ENCODE measurements at places on chromosomes 16 and 17.

DNA sequence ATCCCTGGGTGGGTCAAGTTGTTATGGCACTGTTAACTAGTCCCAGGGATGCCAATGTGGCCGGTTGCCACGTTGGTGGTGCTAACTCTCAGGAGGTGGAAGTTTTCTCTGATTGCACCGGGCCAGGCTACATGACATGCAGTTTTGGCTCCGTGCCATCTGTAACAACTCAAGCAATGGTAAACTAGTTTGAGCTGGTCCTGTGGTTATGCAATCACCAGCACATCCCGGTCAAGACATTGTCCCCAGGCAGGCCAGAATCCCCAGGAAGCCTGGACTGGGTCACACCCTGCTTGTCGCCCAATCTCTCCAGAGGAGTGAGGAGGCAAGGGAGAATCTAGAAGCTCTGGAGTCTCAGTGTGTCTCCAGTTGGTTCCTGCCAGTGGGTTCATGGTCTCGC is 10.1 kb upstream of the CCL17 start:
- DNase-seq, result no peak

DNA sequence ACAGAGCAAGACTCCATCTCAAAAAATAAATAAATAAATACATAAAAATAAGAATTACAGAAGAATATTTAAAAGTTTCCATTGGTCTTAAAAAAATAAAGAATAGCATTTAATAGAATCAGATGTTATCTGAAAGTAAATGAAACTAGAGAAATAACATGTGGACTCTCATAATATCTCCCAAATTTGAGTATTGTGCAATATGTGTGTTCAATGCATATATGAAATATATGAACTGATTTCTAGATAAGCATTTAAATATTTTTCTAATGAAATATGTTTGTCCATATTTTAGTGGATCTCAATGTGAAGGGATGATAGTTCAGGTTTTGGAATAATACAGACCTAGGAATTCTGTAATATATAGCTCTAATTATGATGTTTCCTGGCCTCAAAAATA is 265.9 kb upstream of the PMFBP1 start:
- DNase-seq, result no peak

- DNase-seq, result no peak
Observed at GRCh38 chr17:69834494-69834893, 240.5 kb upstream of the KCNJ16 start.

DNA sequence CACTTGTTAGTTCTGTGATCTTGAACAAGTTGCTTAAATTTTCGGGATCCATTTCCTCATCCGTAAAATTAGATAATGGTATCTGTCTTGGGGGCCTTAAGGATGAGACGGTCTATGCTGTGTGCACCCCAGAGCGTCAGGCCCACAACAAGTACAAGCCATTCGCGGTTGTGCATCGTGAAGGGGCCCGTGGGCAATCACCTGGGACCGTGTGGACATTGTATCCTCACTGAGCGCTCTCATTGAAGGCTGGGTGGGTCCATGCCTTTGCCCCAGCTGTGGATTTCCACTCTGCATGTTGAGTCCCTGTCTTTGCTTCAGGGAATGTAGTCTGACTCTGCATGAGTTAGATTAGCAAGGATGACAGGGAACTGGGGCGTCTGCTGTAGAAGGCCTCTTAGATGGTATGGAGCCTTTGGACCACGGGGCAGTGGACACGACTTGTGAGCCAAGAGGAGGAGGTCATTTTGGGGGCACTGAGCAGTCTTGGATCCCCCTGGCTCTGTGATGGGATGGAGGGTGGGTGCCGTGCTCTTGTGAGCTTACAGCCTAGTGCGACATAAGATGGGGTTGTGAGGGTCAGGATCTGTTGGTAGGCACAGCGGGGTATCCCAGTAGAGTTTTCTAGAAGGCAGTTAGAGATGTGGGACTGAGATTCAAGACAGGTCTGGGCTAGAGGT is 89.5 kb downstream of the SNX29 start:
- DNase-seq, result no peak

DNA sequence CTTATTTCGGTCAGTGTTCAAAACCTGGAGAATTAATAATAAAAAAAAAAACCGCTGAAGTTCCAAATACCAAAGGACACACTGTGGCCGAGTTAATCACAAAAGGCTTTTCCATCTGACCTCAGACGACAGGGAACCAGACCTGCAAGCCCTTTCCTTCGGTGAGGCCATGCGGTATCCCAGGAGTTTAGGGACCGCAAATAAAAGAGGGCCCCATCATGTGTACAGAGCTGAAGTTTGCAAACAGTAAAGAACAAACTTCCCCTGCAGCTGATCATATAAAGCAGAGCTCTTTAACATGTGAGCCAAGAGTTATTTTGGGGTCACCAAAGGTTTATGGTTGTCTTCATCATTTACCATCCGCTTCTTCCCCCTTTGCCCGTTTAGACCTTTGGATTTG is 33.0 kb upstream of the FOXJ1 start:
- no peak for DNase-seq

DNA sequence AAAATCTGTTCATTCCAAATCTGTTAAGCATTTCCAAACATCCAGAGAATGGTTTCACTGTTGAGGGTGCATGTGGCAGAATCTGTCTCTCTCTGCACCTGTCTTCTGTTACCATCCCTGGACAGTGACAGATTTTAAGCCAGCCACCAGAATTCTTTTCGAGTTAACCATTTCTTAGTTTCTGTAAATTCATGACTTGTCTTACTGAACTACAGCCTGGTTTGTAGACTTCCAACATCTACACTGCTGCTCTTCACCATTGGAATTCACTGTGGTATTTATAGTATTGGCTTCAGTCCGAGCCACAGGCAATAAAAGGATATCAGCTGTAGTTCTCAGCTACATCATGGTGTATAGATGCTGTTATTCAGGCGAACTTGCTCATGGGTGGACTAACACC is 47.6 kb downstream of the GOSR1 start:
- no peak for DNase-seq

GRCh38 chr16:76577003-76577402 is 299.8 kb downstream of the CNTNAP4 start:
- DNase-seq, result no peak

DNA sequence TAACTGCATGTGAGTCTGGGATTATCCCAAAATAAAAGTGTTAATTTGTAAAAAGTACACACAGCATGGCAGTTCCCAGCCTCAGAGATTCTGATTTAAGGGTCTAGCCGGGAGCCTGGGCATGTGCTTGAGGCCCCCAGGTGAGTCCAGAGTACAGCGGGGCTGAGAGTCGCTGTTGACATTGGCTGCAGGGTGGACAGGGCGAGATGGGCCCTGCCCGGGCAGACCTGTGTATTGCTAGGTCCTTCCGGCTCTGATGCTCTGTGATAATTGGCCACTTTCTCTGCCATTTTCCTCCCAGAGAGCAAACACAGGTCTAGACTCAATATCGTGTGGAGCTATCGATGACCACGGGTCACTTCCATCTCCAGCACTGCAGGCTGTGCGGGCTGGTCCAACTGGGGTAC is 73.6 kb downstream of the ABCC6 start:
- DNase-seq, result no peak

DNA sequence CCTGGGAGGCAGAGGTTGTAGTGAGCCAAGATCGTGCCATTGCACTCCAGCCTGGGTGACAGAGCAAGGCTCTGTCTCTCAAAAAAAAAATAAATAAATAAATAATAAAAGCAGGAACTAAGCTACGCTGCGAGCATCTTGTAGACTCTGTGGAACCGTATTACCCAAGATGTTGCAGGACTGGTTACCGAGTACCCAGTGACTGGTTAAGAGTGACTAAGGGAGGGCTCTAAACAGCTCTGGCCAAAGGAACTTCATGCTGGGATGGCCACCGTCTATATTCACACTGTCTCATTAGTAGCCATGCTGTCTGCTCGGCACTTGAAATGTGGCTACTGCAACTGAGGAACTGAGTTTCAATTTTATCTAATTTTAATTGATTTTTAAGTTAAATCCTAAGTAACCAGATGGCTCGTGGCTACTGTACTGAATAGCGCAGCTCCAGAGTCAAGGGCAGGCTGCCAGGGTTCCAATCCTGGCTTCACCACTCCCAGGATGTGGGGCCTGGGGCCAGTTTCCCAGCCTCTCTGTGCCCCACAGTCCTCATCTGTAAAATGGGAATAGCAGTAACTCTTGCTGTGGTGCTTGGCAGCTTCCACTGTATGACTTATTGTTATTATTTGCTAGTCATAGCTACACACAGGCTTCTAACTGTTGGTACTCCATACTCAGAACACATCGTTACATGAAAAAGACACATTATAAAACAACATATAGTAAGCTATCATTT is 3.0 kb downstream of the NTAN1 start:
- no peak for DNase-seq

- no peak for DNase-seq
Observed at GRCh38 chr17:10063730-10064241, 134.6 kb downstream of the GAS7 start.

GRCh38 chr17:36920032-36921005 is 17.0 kb upstream of the LHX1 start:
- DNase-seq, result no peak

GRCh38 chr17:35289222-35289621 is 46.4 kb downstream of the SLFN5 start:
- DNase-seq, result no peak

DNA sequence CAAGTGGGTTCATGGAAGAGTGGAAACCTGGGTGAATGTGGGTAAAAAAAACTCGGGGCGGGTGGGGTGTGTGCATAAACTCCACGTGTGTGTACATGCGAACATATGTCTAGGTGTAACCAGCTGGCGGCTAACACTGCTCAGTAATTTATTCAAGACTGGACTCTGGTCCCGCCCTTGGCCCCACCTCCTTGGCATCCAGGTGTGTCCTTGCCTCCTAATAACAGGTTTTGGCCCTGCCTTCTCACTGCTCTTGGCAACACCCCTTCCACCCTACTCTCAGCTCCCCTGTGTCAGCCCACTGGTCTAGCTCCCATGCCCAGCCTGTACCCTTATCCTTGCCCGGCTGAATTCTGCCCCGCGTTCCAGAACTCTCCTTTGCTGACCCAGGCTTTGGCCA is 8.3 kb downstream of the FLII start:
- DNase-seq, result no peak

GRCh38 chr17:39096508-39097149 is 54.8 kb downstream of the PLXDC1 start:
- peak; percentile 94 for DNase-seq

DNA sequence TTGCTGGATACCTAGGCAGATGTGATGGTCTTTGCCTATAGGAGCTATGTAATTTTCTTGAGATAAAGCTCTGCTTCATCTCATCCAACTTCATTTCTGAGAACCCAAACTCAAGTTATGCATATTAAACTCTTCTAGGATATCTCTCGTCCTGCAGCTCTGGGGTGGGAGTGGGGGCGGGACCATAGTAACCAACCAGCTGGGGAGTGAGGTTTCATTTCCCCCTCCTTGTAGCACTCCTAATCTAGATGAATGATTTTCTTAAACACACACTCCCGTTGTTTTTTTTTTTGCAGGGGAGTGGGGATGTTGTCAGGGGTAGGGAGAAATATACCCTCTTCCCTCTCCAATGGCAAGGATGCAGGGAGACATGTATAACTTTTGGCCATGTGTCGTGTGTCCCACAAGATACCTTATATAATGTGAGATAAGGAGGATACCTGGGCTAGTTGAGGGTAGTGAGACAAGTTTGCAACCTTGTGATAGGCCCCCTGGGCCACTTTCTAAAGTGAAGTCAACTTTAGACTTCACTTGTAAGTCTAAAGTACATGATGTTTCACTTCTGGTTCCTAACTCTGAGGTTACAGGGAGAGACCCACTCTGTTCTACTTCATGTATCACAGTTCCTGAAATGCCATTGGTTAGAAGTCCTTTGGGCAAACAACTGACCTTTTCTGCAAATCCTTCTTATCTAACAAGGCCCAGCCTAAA is 10.5 kb upstream of the HEATR6 start:
- DNase-seq, result no peak

DNA sequence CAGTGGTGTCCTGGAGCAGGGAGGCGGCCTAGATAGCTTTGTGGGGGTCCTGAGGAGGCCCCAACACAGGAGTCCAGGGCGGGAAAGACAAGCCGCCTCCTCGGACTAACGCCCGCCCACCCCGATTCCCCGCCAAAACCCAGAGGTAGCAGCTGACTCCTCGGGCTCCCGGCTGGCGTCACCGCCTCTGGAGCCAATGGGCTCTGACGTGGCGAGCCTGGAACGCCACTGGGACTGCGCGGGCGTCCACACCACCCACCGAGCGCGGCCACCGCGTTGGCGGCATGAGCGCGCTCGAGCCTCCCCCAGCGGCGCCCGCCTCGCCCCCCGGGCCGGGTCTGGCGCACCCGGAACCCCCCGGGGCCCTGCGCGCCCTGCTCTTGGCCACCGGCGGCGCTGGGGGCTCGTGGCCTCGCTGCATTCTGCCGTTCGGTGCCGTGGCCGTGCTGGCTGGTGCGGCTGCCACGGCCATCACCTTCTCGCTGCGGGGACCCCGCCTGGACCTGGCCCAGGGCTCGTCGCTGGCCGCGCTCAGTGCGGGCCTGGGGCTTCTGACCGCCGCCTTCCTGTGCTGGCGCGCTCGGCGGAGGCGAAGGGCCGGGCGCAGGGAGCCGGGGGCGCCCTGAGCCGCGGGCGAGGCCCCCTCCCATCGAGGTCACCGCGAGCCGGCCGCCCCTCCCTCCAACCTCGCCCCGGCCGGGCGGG is 3.4 kb upstream of the NTN3 start:
- DNase-seq, result no peak

DNA sequence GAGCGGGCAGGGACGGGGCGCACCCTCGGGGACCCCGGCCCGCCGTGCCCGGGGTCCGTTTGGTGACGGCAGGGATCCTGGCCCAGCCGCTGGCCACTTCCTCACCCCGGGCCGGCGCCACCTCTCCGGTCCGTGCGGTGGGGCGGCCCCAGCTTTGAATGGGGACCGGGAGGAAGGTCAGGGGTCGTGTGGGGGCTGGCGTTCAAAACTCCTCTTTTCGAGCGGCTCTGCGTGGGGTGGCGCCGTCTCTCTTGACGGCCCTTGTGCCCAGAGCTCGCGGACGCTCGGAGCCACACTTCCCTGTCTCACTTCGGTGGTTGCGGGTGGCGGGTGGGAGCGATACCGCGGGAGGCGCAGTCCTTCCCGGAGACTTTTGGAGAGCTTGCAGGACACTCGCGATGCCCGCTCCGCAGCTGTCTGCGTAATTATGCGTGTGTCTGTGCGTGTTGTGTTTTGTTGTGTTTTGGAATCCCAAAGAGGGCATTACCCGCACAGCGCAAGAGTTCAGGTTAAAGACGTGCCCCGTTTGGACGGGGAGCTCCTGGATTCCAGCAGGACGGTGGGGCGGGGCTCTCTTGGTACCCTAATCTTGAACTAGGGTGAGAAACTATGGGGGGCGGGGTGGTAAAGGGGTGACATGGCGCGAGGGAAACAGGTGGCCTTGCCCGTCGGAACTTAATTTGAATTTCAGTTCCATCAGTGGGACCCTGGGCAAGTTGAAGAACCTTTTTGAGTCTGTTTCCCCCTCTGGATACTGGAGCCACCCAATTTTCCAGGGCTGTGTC is 637 bp downstream of the PLCG2 start:
- DNase-seq, result no peak

- DNase-seq, result no peak
Observed at GRCh38 chr17:44591206-44591605, 33.9 kb downstream of the FZD2 start.

- no peak for DNase-seq
Observed at GRCh38 chr16:4160658-4161430, 44.6 kb upstream of the ADCY9 start.

GRCh38 chr17:50917418-50917743 is 51.2 kb upstream of the TOB1 start:
- DNase-seq, result no peak

All from T-helper 2 cell (primary cell).